Stimulated activated CD8-positive, alpha-beta memory T cell treated with anti-CD3 and anti-CD28 coated beads, Interleukin-4, amount 100 ng/mL, for 1 hour (primary cell): ENCODE measurements at places on chromosomes 1 and 21.

GRCh38 chr1:98949621-98950020, 55.0 kb downstream of the PLPPR5 start:
- DNase-seq, result no peak

DNA sequence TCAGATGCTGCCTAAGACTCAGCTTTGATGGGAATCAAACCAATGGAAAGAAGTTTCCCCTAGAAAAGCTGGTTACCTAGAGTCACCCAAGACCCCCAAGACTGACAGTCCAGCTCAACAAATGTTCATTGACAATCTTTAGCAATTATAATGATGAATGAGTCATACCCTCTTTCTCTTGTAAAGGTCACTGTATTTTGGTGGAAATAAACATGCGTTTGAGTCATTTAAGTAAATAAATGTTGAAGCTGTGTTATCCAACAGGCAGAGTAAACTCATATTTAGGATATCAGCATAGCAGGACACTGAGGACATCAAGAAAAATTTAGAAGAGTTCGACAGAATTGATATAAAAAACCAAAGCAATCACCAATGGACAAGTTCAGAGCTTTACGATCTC, 295.9 kb downstream of the RGS7 start:
- DNase-seq, result no peak

DNA sequence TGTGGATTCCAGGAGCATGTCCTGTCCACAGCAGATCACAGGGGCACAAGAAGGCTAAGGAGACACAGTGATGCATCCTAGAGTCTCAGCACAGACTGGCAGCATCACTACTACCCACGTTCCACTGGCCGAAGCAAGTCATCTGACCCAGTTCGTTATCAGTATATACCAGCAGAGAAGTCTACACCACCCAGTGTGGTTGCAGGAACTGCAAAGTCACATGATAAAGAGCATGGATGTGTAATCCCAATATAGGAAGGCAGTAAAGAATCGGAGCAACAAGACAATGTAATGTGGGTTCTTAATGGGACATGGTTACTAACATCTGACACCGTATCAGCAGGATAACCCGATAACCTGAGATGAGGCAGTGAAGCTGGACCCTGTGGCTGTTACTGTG, 246.6 kb downstream of the RRAGC start:
- DNase-seq, result no peak

DNA sequence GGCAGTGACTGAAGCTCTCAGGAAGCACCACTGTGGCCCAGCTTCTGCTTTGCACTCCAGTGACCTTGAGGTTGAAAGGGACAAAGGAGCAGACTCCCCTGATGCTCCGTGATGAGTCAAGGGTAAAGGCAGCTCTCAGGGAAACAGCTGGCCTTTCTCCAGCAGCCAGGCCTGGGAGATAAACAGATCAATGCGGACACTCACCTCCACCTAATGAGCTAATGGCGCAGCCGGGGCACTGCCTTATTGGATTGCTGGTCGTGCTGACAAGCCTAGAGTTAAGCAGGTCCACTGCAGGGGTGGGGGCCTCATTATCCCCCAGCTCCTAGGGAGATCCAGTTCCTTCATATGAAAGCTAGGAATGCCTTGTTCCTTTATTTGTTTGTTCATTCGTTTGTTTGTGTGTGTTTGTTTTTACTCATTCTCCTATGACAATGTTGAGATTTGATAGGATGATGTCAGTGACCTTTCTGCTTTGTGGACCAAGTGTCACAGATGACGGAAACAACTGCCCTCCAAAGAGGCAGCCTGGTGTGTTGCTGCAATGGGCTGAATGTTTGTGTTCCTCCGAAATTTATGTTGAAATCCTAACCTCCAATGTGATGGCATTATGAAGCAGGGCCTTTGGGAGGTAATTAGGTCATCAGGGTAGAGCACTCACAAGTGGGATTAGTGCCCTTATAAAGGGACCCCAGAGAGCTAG, 141.4 kb upstream of the BEND5 start:
- no peak for DNase-seq

- DNase-seq, result no peak
These were observed 792 bp downstream of the SNX7 start for GRCh38 chr1:98662356-98662670.

DNA sequence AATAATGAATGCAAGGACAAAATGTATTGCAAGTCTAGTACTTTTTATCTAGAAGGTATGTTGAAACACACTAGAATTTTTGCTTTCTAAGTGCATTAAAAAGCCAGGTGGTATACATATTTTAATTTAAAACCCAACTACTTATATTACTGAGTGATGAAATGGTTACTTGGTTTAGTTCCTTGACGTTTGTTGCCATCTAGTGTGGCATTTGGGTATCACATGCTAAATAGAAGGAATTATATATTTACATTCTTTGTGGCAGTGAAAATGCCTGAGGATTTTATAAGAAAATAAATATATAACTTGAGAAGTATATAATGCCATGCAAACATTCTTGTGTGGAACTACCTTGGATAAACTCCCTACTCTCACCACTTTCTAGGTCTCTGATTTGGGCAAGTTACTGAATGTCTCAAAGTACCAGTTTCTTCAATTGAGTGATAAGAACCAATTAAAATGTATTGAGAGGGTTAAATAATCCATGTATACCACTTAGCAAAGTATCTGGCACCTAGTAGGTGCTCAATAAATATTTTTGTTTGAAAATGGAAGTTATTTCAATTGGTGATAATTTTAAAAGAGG, 69.6 kb downstream of the SDCCAG8 start:
- no peak for DNase-seq
